ENCODE measurements at places on chromosomes 16 and 17.

DNA sequence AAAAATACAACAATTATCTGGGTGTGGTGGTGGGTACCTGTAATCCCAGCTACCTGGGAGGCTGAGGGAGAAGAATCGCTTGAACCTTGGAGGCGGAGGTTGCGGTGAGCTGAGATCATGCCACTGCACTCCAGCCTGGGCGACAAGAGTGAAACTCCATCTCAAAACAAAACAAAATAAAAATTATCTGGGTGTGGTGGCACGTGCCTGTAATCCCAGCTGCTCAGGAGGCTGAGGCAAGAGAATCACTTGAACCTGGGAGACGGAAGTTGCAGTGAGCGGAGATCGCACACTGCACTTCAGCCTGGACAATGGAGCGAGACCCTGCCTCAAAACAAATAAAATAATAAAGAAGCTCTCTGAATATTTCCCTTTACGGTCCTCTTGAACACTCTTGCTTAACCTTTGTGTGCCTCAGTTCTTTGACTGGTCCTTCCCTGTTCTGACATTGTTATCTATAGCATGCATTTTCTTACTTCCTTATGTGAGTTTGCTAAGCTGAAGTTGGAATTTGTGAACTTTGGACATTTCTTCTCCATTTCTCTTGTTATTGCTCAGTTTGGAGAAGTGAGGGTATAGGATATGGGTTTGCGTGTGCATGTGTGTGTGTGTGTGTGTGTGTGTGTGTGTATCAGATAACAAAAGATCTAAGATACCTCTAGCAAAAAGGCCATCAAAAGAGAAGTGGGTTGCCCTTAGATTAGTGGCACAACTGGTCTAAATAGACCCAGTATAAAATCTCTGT is 29.7 kb upstream of the WSB1 start:
- DNase-seq = no peak

GRCh38 chr16:27600381-27600780 is 50.4 kb downstream of the KATNIP start:
- no peak for DNase-seq

DNA sequence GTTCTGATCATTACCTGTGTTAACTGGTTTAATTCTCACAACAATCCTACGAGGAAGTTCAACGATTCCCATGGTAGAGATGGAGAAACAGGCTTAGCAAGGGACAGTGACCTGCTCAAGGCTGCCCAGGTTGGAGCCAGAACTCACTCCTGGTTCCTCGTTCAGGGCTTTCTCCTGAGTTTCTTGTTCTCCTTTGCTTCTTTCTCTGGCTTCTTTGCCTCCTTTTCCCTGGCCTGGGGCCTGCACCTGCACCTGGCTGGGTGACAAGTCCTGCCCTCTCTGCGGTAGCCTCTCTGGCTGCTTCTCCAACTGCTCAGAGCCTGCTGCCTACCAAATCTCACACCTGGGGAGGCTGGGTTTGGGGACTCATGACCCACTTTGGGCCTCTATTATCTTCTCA is 2.8 kb downstream of the CCL22 start:
- no peak for DNase-seq

DNA sequence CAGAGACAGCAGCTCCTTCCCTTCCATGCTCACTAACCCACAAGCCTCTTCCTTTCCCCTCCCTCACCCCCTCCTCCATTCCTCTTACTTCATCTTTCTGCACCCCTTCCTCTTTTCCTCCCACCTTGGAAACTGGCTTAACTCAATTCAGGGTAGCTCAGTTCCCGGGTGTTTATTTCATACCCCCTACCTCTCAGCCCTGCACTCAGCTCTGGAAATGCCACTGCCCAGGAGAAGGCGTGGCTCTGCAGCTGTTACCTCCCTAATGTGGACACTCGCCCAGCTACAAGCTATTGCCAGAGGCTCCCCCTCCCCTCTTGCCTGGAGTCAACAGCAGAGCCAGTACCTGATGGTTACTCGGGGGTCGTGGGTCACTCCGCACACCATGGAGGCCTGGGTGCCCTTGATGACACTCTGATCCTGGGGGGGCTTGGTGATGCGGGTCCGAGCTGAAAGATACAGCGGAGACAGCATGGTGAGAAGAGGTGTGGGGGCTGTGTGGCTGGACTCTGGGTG is 118.4 kb upstream of the CDC42EP4 start:
- DNase-seq = no peak

GRCh38 chr16:84209989-84210388 is 19.0 kb downstream of the ADAD2 start:
- DNase-seq = no peak

GRCh38 chr17:55783684-55784245 is 32.9 kb downstream of the PCTP start:
- DNase-seq = no peak

DNA sequence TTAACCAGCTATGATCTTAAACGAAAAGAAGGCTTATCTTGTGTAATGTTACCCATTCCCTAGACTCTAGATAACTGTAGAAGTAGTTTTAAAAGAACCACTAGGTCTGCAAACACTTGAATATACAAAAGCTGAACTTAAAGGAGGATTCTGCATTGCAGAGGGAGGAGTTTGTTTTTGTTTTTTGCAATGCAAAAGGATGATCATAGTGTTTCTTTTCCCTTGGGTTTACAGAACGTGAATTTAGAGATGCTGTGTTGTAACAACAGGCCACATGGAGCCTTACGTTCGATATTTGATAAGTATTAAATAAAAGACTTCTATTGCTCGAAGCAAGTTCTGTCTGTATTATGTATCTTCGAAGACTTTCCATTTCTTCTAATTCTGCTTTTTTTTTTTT is 77.6 kb downstream of the CHD9 start:
- DNase-seq = no peak

- DNase-seq = peak; percentile 10
Observed at GRCh38 chr16:85888405-85889331, 10.3 kb upstream of the IRF8 start.

GRCh38 chr16:12027558-12028287 is 51.2 kb downstream of the SNX29 start:
- DNase-seq = no peak

DNA sequence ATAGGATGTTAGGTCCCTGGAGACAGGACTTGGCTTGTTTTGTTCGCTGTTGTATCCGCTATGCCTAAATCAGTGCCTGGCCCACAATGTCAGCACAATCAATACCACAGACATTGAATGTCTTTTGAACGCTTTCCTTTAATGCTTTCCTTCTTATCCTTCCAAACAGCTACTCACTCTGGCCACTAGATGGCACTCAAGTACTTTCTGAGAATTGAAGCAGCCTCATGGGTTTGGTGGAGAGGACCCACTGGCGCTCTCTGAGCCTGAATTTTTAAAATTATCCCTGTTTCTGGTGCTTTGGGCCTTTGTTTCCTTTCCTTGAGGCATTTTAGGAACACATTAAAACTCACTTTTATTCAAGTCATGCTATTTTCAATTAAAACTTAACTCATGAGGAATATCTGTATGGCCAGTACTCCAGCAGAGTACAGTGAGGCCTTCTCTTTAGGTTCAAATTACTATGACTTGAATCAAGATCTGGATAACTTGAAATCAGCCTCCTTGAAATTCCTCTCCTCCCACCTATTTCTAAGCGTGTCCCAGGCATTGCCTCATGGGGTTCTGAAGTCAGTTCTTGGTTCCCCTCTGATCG is 3.2 kb upstream of the NLRP1 start:
- no peak for DNase-seq

GRCh38 chr16:50313596-50314478 is 47.5 kb downstream of the ADCY7 start:
- DNase-seq = peak; percentile 29

GRCh38 chr16:62254372-62254771 is 218.1 kb upstream of the CDH8 start:
- DNase-seq = no peak

DNA sequence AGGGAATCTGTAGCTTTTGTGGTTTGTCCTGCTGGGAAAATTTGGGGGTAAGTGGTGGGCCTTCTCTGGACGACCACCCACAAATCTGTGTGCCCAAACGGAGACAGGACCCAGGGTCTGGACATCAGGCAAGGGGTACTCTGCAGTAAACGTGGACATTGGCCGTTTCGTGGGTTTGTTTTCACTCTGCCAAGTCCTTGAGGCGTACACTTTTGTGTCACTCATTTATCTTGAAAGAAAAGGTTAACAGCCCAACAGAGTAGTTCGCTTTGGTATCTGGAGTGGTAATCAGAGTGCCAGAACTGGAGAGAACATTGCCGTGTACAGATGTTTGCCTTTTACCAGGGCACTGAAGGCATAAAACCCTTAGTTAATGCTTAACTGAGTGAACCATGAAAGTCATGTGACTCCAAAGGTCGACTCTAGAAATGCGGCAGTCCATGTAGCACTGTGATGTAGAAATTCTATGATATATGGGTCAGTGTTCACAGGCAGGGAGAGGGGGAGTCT is 15.4 kb downstream of the NAA60 start:
- no peak for DNase-seq

DNA sequence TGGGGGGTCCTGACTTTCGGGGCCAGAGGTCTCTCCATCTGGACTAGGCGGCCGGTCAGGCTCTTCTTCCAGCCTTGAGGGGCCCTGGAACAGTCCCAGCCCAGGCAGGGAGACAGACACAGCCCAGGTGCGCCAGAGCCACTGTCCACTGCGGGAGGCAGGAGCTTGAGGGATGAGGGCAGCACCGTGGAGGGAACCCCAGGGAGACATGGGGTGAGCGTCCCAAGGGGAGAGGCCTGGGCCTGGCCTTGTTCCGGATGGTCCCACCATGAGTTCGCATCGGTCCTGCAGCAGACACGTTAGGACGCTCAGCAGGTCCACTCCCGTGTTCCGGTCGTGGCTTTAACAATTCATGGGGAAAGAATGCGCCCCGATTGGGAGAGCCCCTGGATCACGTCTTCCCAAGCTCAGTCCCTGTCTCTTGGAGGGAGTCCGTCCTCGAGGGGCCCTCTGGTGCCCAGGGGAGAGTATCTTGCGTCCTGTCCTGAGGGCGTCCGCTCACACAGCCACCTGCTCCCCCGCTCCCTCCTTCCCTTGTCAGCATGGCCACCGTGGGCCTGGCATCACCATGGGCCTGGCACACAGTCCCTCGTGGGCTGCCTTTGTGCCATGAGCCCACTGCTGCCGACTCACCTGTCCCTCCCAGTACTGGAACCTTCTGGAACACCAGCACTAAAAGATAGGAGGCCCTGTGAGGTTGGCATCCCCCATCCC is 6.7 kb upstream of the NUDT16L1 start:
- no peak for DNase-seq

DNA sequence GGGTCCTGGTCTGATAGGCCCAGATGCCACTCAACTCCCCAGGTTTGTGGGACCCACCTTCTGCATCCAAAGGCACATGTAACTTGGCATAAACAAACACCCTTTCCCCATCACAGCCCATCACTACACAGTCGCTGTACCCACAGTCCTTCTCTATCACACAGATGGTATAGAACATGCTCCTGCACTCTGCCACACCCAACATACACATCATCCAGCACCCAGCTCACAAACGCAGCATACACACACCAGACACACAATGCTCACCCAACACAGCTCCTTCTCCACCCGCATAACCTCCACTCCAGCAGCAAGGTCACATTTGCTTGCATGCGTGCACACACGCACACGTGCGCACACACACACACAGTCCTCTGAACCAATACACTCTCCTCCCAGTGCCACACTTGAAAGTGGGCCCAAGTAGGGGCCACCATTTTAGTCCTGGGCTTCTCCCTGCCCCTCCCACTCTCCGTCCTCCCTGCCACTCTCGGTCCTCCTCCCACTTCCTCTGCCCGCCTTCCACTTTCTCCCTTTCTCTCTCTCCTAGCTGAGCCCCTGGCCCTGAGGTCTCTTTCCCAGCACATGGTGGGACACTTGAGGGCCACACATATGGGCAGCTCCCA is 8.5 kb upstream of the TMEM92 start:
- DNase-seq = no peak

DNA sequence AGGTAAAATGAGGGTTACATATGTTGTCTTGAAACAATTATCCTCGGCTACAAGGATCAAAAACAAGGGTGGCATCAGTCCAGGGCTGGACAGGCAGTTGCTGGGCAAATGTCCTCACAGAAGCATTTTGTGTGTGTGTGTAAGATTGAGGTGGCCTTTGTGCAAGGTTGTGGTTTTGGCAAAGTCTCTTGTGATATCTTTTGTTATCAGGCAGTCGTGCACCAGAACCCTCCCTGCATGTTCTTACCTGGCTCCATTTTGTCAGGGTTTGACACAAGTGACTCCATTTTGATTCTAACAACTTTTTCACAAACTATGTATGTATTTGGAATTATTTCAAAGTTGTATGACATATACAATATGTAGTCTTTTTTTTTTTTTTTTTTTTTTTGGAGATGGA is 20.0 kb downstream of the CHAD start:
- no peak for DNase-seq

DNA sequence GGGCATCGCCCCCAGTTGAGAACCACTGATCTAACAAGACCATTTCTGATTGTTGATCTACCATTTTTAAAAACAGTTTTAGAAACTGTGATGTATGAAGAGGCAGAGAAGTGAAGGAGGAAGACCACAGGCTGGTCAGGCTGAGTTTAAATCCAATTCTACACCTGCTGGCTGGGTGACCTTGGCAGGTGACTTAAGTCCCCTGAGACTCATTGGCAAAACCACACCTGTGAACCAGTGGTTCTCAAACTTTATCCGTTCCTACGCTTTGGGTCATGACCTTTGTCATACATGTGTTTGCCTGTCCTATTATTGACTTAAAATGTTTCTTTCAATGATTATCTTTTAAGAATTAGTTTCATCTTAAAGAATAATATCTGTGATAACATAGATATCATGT is 2.3 kb downstream of the GP2 start:
- no peak for DNase-seq

DNA sequence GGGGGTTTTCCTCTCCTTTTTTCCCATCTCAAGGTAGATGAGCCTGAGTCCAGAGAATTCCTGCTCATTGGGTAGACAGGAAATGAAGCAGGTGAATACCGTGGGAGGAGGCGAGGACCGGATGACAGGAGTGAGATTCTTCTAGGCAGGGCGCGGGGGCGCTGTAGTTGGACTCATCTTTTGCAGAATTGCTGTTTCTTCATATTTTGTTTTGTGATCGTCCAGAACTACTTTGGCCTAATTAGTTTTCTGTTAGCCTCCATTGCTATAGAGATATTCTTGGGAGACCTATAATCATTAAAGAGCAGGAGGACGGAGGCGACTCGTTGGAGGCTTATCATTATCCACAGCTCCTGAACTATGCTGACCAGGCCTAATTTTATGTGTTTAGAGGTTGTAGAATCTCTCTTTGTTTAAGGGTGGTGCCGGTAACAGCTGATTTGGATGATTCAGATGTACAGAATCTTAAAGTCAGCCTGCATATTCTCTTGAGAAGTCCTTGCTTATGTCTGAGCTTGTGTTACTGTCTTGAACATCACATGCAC is 650 bp downstream of the ATP6V0A1 start:
- peak; percentile 22 for DNase-seq

- peak; percentile 27 for DNase-seq
Observed at GRCh38 chr17:80195671-80196529, 24.2 kb downstream of the SGSH start.

DNA sequence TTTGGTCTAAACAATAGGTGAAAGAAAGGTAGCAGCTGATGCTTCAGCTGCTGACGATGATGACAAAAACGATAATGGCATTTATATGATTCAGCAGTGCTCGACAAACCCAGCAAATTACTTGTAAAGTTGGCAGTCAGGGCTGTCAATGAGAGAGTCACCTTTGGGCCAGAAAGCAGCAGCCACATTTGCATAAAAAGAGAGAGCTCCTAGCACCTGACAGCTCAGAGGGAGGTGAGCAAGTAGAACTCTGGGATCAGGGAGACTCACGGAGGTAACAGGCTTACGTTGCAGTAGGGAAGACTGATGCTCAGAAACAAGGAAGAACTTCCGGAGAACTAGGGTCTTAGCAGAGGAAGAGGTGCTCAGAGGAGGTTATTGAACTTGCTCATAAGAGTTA is 291.9 kb upstream of the ZFHX3 start:
- DNase-seq = no peak

GRCh38 chr17:18025945-18026776 is 12.8 kb downstream of the ATPAF2 start:
- no peak for DNase-seq

Data from activated T-cell treated with anti-CD3 and anti-CD28 coated beads for 48 hours (primary cell).